ENCODE measurements at places on chromosomes 7 and 10.
A peak's percentile ranks its signal among the peaks of the same experiment; 100 is the strongest.

- no peak for DNase-seq
These were observed 219.2 kb downstream of the CAMK1D start for GRCh38 chr10:12568391-12569009.

- no peak for DNase-seq
These were observed 333.7 kb downstream of the GFRA1 start for GRCh38 chr10:115939101-115939854.

DNA sequence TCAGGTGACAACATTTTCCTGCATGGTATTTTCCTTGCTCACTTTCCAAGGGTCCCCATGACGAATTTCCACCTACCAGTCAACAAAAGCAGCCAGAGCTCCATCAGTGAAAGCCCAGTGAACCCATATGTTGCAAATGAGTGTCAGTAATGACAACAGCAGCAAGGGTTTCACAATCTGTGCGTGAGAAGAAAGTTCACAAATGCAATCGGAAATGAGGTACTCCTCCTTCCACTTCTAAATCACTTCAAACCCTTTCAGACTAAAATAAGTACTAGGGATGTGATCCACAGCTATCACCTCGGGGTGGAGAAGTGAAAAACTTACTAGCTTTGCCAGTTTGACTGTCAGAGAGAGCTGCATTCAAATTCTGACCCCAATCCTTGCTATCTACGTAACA is 55.6 kb upstream of the BET1 start:
- no peak for DNase-seq

GRCh38 chr10:107480781-107481180 is 316.3 kb upstream of the SORCS1 start:
- DNase-seq = no peak

DNA sequence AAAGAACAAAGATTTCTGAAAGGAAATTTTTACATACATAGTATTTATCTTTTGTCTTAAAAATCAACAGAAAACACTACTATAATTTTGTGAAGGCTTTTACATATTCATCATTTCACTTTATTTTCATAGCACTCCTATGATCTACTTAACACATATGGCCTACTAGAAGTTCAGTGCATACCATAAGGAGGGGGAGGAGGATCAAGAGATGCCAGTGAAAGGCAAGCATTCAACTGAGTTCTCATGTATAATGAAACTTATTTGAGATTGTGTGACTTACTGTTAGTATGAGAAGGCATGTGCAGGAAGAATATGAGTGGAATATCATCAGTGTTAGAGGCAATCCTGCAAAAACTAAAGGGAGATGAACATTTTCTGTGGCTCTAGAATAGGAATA is 10.6 kb downstream of the BRAF start:
- DNase-seq = no peak

DNA sequence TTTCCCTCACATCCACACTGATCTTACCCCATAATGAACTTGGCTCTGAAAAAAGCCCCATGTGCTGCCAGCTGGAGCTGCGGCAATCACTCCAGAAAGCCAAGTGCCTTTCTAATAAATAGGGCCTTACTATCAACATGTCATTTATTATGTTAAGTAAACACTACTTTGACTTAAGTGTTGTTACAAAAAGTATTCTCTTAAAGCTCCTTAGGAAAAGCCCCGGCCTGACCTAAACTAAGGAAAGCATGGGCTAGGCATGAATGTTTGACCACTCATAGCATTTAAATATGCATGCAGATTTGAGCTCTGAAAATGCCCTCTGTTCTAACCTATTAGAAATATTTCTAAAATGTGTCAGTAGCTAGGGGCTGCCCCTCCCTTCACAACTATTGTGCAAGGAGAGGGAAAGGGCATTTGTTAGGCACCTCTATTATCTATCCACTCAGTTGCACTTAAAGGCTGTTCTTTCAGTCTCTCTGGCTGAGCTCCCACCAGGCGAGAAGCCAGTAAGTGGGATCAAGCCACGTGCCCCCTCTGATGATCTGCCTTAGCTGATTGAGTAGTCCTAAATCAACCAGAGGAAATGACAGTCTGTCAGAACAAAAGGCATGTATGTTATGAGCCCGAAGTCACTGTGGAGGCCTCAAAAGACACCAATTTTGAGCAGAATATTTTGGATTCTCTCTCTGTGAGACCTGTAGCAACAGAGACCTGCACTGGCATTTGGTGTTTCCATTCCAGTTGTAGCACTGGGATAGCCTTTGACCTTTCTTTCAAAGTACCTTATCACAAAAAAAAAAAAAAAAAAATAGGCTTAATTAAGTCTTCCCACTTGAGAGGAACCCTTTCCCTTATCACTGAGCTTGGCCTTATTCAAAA is 77.1 kb downstream of the ITGB8 start:
- peak; percentile 41 for DNase-seq

- DNase-seq = no peak
These were observed 27.3 kb upstream of the MRC1 start for GRCh38 chr10:17781856-17782255.

GRCh38 chr10:76868098-76868977 is 769.3 kb downstream of the KCNMA1 start:
- DNase-seq = no peak

- DNase-seq = peak; percentile 40
These were observed 164.4 kb downstream of the RGS10 start for GRCh38 chr10:119377958-119378736.

DNA sequence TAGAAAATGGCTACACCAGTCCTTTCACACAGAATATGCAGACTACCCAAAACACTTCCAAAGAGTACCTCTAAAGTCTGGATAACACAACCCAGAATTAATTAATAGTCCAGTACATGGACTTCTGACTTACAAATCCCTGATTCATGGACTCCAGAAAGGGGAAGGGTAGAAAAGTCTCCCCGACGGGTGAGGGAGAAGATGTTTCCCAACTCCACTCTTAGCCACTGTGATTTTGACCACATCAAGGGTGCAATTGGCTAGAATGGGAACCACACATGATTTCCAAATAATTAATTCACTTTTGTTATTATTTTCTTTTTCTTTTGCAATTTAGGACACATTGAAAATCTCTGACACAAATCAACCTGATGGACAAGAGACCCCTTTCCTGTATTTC is 1.4 kb downstream of the TMEM130 start:
- no peak for DNase-seq

DNA sequence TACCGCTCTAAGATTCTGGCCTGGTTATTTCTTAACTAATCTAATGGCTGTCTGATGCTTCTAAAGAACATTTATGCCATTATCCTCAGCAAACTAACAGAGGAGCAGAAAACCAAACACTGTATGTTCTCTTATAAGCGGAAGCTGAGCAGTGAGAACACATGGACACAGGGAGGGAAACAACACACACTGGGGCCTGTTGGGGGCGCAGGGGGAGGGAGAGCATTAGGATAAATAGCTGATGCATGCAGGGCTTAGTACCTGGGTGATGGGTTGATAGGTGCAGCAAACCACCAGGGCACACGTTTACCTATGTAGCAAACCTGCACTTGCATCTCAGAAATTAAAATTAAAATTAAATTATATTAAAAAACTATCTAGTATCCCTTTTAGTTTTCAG is 853.5 kb downstream of the GATA3 start:
- DNase-seq = no peak

- no peak for DNase-seq
These were observed 38.6 kb upstream of the SFRP5 start for GRCh38 chr10:97810446-97810845.

DNA sequence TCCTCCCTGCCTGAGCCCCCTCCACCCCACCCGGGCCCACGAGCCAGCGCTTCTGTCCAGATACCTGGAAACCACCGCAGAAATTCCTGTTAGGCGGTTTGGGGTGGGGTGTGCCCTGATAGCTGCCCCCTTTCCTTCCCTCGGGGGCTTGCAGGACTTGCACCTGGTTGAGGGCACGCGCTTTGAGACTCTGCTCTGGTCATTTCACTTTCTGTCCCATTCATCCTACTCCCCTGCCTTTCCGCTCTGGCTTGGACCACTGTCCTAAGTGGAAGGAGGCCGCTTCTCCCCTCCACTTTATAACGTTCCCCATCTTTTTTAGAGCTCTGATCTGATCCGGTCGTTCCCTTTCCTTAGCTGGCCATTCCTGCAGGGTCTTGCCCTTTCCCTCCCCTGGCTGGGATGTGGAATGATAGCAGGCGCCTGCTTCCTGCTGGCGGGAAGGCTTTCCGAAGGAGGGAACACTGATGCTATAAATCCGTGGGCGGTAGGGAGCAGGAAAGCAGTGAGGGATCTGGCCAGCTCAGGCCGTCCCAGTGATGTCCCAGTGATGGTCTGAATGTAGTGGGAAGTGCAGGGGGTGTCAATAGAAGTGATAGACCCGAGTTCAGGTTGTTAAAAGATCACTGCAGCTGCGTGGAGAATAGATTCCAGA is 852 bp upstream of the PRKAR1B start:
- no peak for DNase-seq

- no peak for DNase-seq
These were observed 148.8 kb downstream of the NPSR1 start for GRCh38 chr7:34806831-34807230.

- DNase-seq = peak; percentile 13
These were observed 56.8 kb upstream of the FAM171A1 start for GRCh38 chr10:15427843-15428414.

DNA sequence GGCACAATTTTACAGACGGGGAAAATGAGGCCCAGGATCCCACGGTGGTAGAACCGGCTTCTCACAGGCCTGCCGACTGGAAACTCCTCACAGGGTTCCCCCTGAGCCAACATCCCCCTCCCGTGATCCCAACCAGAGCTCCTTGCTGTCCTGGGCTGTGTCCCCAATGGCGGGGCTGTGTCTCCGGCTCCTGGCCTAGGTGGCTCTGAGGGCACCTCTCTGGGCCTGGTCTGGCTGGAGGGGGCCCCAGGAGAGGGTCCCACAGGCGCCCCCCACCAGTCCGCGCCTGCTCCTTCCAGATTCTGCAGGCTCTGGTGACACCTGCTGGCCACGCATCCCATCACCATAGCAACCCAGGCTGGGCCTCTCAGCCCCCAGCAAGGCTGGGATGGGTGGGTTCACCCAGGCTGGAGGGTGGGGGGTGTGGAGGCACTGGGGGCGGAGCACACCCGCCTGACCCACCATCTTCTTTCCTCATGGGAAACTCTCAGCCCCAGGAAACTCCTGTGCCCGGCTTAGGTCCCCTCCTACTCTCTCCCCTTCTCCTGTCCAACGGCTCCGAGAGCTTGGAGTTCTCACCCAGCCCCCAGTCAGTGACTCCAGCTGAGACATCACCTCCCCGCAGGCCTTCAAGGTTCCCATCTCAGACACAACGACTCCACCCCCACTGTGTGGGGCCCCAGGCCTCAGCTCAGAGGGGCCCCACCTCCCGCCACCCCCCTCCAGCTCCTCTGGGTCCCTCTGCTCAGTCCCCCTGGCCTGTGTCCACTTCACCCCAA is 27.1 kb upstream of the TNRC18 start:
- no peak for DNase-seq

GRCh38 chr7:131623154-131623553 is 66.7 kb upstream of the PODXL start:
- DNase-seq = no peak

DNA sequence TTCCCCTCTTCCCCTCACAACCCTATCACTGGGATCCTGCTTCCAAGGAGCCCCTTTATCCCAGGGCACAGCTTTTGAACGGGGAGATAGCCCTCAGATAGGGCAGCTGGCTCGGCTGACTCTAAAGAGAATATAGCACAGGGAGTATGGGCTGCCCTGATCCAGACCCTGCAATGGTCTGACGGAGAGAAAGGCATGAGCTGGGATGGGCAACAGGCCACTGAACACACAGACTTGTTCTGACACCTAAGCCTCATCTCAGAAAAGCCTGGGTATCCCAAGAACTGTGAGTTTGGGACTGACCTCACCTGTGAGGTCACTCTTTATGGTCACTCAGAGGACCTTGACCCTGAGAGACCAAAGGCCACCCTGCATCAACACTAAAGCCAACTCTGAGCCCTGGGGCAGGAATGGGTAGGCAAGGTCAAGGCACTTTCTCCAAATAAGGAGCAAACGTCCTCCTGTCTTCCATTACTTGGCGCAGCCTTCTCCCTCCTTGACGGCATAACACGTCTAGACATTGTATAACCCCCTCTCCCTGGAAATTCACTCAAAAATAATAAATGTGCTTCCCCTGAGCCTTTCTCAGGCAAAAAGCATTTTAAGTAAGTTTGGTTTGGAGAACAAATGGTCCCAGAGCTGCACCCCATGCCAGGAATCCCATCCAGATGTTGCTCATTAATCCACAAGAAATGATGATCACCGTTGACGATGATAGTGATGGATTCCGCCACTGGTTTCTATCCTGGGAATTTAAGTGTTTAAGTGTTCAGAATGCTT is 8.2 kb upstream of the LRRC18 start:
- DNase-seq = no peak

DNA sequence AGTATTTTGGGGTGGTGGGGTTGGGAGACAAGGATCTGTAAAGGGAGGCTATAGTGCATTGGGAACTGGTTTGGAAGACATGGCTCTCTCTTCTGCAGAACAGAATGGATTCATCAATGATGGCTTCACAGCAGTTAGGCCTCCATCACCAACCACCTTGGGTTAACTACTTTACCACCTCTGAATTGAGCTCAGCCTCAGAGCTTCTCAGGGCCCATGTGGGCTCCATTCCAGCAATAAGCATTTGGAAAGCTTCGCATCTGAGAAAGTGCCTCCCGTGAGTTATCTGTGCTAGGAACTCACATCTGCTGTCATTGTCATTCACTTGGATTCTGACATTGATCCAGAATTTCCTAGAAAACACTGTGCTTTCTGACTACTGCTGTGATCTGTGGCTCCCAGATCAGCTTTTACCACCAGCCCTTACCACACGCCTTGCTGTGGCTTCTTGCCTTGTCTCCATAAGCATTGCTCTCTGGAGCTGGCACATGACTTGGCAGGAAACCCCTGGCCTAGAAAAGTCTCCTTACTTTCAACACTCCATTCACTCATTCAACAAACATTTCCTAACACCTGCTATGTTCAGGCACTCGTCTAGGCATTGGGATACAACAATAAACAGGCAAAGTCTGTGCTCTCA is 70.7 kb upstream of the ADO start:
- DNase-seq = no peak

GRCh38 chr10:23171232-23171876 is 20.8 kb upstream of the PTF1A start:
- DNase-seq = no peak

- peak; percentile 84 for DNase-seq
These were observed at the start of gene PTPRN2 for GRCh38 chr7:158587162-158588084. Gene PTPRN2 (minus strand): TSS chr7:158587823.

DNA sequence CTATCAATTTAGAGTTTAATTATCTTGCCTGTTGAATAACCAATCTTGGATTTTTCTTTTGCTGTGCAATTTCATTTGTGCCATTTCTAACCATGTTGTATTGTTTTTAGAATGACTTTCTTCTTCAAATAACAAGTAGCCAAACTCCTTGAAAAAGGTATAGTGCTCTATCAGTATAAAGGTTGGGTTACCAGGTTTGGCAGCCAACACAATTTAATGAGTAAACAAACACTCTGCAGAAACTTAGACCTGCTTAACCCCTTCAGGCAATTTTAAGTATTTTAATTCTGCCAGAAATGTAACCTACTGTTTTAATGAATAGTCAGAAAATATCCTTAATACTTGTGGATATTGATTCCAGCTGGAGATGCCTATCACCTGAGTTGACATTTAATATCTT is 299.8 kb downstream of the ARL4A start:
- DNase-seq = no peak

All from NCI-H2081 (cell line).